Calu3 (cell line): ENCODE measurements at places on chromosomes 7 and 10.

GRCh38 chr7:46681865-46682503, 760.9 kb upstream of the IGFBP3 start:
- DNase-seq, result peak; percentile 17

DNA sequence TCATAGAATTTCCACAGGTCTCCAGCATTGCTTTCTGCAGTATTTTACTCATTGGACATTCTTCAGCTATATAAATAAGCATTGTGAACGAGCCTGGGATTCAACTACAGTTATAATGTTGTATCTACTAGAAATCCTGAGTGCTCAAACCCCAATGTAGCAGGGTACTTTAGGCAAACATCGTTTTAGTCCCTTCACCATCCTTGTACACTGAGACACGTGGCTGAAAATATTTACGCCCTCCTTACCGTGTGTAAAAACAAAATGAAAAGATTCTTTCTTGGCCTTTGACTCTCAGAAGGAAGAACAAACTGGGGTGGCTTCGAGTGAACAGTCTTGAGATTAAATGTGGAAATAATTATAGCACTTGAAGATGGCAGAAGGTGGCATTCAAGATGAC, 25.2 kb downstream of the CDK6 start:
- DNase-seq, result no peak

GRCh38 chr7:110003827-110004226, 1087.1 kb upstream of the LRRN3 start:
- no peak for DNase-seq

- DNase-seq, result no peak
Measured at GRCh38 chr7:15113752-15114151, 211.2 kb upstream of the DGKB start.

DNA sequence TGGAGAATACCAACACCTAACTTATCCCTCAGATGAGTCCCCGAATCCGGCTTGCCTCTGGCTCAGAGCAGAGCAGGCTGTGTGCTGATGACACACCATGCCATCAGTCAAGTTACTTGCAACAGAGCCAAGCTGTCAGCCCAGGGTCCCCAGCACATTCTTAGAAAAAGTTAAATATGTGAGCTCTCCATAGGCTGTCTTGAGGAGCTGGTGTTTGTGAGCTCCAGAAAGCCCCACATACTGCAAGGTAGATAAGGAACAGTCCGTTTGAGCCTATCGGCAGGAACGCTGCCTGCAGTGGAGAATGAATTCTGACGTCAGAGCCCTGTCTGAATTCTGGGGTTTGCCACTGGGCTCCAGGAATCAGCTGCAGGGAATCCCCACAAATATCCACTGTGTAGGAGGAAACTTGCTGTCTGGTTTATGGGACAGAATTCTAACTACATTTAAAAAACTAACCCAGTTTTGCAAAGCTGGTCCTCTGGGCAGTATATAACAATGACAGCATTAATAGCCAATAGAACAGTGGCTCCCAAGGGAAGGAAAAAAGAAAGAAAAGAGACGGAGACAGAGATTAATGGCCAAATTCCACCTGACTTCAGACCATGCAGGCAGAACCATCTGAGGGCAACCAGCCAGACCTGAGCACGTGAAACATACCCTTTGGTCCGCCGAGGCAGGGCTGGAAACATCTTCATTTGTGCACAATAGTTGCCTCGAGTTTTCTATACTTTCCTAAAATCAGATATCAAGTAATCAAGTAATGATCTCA, 3.6 kb downstream of the SFXN4 start:
- DNase-seq, result no peak

DNA sequence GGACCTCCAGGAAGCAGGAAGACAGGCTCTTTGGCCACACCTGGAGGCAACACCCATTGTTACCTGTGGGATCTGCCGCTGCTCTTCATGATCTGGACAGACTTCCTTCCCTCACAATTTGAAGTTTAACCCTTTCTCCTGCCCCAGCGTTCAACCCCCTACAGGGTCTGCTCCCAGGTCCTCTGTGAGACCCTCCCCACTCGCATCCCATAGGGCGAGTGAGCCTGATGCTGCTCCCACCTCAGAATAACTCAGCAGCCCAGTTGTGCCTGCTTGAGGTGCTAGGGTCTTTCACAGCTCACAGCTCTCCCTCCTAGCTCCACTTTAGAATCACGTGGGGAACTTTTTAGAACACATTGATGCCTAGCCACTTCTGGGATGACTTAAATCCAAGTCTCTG, 61.8 kb upstream of the C10orf90 start:
- no peak for DNase-seq
